ENCODE measurements at places on chromosomes 13 and 19.

DNA sequence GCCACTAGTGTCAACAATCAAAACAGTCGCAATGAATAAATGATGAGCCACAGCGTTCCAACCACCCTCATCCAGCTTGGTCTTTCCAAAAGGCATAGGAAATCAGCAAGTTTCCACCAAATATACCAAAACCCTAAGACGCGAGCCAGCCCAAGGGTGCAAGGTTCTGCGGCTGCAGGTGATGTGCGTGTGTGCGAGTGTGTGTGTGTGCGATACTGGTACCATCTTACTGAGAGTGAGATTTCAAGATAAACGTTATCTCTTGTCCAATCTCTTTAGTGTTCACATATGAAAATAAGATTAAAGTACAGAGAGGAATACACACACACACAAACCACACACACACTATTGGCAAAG lies 895 bp upstream of the TRPC4 start:
- no peak for DNase-seq

DNA sequence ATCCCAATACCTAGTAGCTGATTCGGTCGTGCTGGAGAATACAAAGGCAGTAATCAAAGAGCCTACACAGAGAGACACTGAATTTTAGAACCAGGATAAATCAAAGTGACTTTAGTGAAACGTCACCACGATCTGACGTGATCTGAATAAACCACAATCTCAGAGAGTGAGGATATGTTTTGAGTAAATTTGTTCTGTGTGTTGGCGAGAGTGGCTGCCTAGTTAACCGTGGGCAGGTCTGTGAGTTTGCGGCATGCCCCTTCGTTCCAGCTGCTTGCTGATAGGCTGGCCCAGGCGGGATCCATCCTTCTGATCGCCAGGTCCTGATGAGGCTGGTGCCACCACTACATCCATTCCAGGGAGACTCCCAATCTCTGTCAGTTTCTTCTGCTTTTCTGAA lies 40.4 kb downstream of the LRCH1 start:
- no peak for DNase-seq

DNA sequence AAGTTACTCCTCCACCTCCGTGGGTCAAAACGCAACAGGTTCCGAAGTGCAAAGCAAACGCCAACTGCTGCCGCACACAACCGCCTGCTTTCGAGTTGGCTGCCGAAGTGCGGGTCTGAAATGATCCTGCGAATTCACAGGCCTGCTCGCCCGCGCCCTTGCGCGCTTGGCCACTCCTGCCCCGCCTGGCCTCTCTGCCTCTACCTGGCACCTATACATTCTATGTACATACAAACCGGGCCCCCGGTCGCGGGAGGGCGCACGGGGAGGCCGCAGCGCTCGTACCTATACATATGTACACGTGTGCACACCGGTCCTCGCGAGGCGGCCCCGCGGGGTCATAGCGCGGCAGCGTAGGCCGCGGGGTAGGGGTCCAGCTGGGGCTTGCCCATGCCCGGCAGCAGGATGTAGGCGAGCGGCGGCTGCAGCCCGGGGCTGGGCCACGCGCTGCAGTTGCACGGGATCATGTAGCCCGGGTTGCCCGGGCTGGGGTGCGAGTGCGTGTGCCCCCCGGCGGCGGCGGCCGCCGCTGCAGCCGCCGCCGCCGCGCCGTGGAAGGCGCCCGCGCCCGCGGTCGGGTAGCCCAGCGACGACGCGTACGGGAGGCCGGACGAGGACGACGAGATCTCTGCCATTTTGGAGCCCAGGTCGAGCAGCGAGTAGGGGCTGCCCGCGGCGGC lies 1.3 kb downstream of the SOX21 start:
- no peak for DNase-seq

DNA sequence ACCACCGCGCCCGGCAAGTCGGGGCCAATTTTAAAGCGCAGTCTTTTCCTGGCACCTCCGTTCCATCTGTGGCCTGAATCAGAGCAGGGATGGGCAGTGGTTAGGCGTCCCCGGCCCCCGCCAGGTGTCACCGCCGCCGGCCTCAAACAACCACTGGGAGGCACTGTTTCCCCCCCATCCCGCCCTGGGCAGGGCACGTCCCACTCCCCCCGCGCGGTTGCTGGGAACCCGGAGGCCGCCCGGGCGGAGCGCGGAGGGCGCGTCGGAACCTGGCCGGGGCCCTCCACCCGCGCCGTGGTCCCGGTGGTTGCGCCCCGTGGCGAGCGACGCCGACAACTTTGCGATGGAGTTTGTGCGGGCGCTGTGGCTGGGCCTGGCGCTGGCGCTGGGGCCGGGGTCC lies at the start of gene GRIN3B:
Gene GRIN3B (plus strand): TSS at position 325 of the 400 bp plus-strand sequence. CDS start 19 bp downstream, at position 344.
- DNase-seq = peak; percentile 90

GRCh38 chr13:44819245-44819644 lies 170.0 kb downstream of the NUFIP1 start:
- DNase-seq = peak; percentile 53

DNA sequence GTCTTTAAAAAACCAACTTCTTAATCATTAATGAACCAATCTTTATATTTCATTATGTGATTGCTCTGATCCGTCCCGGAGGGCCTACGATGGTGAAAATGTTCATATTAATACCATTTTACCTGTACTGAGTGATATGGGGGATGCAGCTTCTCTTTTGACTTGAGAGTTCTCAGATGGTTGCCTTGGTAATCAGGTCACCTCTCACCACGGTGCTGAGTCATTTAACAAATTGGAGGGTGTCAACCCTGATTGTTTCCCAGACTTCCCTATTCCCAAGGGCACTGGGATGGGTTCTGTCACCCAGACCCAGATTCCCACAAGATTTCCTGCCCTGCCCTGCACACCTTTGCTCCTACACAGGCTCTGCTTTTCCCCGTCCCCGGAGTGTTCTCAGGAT lies 128.5 kb upstream of the TMTC4 start:
- no peak for DNase-seq

GRCh38 chr13:33634546-33634982 lies 183.4 kb upstream of the RFC3 start:
- no peak for DNase-seq

DNA sequence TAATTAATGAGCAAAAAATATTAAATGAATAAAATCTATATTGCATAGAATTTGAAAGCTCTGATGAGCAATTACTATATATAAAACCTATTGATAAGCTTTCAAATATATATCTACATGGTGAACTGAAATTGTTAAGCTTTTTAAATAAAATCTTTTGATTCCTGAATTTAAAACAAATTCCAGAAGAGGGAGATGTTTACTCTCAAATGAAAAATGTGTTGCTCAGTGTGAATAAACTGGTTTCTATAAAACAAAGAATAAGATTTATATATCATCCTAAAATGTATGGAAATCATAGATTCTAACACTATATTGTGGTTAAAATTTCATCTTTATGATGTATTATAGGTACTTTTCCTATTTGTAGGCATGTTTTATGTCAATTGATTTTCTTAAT lies 171.5 kb upstream of the SLITRK6 start:
- DNase-seq = no peak

- DNase-seq = no peak
These were observed 1135.3 kb downstream of the SLITRK5 start for GRCh38 chr13:88806438-88806837.

GRCh38 chr19:16601378-16602052 lies 26.5 kb downstream of the MED26 start:
- no peak for DNase-seq

DNA sequence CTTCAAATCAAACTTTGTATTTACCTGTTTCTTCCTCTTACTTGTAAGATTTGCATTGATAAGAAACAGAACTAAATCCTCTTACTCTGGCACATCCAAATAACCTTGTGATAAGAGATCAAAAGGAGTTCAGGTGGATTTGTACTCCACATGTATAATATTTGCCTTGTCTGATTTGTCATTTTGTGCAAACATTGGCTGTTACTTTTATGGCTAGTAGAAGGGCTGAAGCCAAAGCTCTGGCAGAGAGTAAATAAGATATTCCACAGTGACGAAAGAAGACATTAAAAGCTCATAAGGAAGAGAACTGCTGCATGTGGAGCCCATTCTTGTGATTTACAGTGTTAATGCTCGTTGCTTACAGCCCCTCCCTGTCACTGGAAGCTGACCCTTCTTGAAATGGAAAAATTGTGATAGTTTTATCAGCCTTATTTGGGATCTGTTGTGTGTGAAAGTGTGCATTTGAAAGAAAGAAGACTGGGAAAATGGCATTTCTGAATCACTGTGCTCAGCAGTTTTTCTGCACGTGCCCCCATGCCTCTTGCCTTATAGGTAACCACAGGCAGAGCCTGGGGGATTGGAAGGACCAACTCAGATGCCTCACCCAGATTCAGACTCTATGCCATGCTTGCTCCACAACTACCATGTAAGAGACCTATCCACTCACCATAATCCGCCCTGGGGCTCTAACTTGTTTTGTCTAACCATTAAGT lies 68.2 kb downstream of the OXGR1 start:
- no peak for DNase-seq

DNA sequence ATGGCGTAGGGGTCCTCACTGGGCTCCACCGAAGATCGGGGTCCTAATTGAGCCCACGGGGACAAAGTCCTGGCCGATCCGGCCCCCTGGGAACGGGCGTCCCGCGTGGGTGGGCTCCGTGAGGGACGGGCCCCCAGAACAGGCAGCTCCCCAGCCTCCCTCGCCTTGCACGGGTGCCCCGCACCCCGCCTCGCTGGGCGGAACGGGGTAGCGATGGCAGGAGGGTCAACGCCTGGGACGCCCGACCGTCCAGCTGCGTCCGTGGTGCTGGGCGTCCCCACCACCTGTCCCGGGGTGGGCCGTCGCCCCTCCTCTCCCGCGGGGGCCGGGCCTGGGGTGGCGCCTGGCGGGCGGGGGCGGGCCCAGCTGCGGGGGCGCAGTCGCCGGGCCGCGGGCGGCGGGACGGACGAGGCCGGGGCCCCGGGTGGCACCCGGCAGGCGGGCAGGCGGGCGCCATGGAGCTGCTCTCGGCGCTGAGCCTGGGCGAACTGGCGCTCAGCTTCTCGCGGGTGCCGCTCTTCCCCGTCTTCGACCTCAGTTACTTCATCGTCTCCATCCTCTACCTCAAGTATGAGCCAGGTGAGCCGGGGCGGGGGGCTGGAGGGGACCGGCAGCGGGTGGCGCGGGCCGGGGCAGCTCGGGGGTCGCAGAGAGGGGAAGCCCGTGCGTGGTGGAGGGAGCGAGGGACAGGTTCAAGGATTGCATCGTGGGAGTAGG lies at the start of gene TMEM38A:
Gene TMEM38A (plus strand): TSS at position 377 of the 717 bp plus-strand sequence. CDS start 79 bp downstream, at position 456.
- DNase-seq = peak; percentile 58

- no peak for DNase-seq
These were observed 46.2 kb downstream of the ACTN4 start for GRCh38 chr19:38693380-38694223.

- DNase-seq = peak; percentile 12
These were observed 2.0 kb downstream of the REX1BD start for GRCh38 chr19:18590273-18591272.

GRCh38 chr13:27005556-27005955 lies 166.1 kb downstream of the USP12 start:
- DNase-seq = no peak

- DNase-seq = no peak
These were observed 7.6 kb downstream of the ZNF737 start for GRCh38 chr19:20558011-20558410.
